ENCODE measurements at places on chromosomes 7 and 10.

- DNase-seq = no peak
These were observed 465.7 kb downstream of the PCDH15 start for GRCh38 chr10:54335296-54335695.

- no peak for DNase-seq
These were observed 6.7 kb upstream of the PARP12 start for GRCh38 chr7:140069298-140069949.

GRCh38 chr7:116582806-116583444 lies 58.1 kb downstream of the CAV1 start:
- no peak for DNase-seq

DNA sequence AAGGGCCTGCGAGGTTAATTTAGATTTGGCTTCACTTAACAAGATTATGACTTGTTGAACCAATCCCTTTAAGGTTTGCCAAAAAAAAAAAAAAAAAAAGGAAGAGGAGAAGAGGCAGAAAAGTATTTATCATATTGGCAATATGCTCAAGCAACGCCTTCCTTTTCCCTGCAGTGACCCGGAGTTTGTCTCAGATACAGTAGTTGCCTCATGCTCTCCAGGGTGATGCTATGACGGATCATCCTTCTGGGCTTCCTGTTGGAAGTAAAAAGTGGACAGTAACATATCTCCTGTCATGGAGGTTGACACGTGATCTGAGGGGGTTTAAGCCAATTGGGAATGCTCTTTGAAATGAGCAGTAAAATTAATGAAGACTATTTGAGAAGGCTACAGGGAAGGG lies 117.3 kb downstream of the BMPER start:
- DNase-seq = no peak

All from CD4-positive, alpha-beta T cell treated with Interferon alpha-2 for 1 hour (primary cell).